ENCODE measurements at places on chromosomes 11 and 22.
A peak's percentile ranks its signal among the peaks of the same experiment; 100 is the strongest.

GRCh38 chr11:44615913-44616791, 50.7 kb downstream of the CD82 start:
- DNase-seq = no peak

DNA sequence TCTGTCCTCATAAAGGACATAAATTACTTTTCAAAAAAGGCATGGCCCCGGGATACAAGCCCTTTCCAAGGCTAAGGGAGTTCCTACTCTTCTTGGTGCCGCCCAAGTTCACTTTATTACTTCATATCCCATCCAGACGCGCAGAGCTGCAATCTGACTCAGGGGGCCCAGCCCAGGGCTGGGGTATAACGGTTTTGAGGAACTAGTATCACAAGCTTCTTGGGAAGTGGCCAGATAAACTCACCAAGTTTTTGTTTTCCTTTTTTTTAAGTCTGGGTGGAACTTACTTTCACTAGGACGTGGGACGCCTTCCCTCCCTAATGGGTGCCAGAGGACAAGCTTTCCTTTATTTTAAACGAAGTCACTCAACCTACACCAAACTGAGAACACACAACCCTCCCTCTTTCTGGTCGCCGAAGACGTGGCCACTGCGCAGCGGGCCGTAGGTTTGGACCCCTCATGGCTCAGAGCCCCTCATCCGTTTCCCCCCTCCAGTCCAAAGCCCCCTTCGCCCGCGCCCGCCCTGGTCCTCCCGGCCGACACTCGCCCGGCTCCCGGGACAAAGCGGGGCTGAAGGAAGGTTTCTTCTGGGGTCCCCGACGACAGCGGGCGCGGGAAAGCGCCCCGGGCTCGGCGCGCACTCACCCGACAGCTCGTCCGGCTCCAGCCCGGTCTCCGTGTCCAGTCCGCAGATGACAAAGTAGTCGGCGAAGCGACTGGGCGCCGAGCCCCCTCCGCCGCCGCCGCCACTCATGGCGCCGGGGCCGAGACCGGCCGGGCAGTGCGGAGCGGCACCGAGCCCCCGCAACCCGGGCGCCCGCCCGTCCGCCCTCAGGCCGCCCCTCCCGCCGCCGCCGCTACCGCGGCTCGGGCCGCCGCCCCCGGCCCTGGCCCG, 587 bp downstream of the DENND5A start:
- peak; percentile 61 for DNase-seq

GRCh38 chr22:39475337-39475736, 18.5 kb downstream of the MGAT3 start:
- DNase-seq = no peak

- DNase-seq = no peak
Observed at GRCh38 chr11:122772945-122773344, 65.4 kb upstream of the CRTAM start.

- no peak for DNase-seq
Observed at GRCh38 chr11:36777311-36777710, 179.3 kb upstream of the RAG2 start.

DNA sequence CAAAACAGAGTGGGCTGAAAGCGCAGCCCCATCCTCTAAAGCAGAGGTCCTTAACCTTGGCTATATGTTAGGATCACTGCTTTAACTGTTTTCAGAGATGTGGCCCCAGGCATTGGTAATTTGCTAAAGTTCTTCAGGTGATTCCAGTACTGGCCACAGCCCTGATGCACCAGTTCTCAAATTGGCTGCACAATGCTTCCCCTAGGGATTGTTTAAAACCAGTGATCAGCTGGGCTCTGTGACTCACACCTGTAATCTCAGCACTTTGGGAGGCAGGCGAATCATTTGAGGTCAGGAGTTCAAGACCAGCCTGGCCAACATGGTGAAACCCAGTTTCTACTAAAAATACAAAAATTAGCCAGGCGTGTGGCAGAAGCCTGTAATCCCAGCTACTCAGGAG, 8.4 kb upstream of the IRAG1 start:
- DNase-seq = no peak

DNA sequence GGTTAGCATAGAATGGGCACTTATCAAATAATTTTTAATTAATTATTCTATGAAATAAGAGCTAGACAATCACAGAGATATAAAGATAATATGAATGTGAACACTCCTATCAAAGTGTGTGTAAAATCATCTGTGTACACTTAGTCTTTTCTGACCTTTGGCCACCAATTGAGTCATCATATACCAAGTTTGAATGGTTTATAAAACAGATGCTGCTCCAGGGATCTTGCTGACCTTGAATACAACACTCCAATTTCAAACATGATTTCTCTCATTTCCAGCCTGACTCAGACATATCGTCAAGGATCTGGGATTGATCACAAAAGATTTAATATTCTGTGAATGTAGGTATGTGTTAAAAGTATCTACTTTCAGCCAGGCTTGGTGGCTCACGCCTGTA, 2.9 kb upstream of the OR51V1 start:
- DNase-seq = no peak

DNA sequence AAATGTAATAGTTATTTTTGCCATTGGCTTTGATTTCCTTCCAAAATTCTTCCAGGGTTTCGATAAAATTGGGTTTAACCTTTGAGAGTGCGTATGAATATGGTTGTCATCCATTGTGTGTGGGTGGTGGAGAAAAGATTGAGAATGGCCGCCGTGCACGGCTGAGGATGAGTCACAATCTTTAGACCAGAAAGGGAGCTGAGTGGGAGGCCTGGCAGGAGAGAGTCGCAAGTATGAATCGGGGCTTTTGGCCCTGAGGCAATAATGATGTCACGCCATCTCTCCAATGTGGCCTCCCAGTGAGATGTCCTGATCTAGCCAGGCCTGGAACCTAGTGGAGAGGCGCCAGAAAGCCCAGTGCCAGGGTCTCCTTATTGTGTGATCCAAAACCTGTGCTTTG, 33.1 kb upstream of the SMPD1 start:
- DNase-seq = no peak

Measured in right renal cortex interstitium (tissue), 3 donors.